ENCODE measurements at places on chromosomes 13 and 19.
A peak's percentile ranks its signal among the peaks of the same experiment; 100 is the strongest.

DNA sequence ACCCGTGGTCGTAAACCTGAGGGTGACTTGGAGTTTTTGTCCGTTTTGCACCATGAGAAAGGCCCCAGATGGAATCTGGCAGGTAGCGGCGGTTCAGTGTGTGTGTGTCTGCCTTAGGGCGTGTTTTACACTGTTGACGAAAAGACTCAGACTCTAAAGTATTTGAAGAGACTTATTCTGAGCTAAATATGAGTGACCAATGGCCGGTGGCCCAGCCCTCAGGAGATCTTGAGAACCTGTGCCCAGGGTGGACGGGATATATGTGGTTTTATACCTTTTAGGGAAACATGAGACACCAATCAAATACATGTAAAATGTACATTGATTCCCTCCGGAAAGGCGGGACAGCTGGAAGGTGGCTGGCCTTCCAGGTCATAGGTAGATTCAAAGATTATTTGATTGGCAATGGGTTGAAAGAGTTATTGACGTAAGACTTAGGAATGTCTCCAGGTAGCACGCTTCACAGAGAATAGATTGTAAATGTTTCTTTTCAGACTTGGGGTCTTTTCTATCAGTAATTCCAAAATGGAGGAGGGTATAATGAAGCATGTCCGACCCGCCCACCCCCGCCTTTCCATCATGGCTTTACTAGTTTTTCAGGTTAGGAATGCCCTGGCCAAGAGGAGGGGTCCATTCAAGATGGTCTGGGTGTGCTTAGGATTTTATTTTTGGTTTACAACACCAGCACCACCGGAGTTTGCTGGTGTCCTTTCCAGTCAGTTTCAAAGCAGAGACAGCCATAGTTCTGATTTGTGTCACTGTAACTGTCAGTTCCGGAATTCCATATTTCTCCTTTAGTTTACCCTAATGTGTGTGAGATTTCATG lies 1.0 kb upstream of the ZNF529 start:
- no peak for DNase-seq

DNA sequence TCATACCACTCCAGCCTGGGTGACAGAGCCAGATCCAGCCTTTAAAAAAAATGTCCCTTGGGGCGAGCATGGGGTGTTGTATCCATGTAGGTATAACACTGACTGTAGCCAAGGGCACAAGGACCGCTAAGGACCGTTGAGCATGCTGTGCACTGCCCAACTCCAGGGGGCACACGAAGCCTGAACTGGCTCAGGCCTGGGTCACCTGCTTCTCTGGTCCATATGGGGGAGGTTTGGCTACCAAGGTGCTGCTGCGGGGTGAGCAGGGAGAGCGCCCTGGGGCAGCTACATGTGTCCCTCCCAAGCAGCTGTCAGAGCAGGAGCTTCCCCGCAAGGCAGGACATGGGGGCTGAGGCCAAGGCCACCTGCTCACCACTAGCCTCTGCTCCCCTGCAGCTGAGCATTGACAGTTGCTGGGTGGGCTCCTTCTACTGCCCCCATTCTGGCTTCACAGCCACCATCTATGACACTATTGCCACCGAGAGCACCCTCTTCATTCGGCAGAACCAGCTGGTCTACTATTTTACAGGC lies 16.3 kb downstream of the CATSPERG start:
- no peak for DNase-seq

DNA sequence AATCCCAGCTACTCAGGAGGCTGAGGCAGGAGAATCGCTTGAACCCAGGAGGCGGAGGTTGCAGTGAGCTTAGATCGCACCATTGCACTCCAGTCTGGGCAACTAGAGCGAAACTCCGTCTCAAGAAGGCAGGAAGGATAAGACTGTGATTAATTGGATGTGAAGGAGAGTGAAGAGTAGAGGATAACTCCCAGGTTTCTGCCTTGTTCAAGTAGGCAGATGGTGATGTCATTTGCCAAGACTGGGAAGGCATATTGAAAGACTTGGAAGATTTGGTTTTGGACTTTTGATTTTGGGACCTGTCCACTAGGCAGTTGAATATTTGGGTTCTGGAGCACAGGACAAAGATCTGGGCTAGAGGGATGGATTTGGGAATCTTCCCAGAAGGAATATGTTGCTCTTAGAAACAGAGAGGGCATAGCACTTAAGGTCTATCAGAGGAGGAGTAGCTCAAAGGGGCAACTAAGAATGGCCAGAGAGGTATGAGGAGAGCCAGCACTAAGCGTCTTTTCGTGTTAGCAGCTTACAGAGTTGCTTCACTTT lies 20.0 kb downstream of the GARRE1 start:
- DNase-seq, result no peak

GRCh38 chr19:35484252-35485036 lies 5.8 kb downstream of the KRTDAP start:
- no peak for DNase-seq

DNA sequence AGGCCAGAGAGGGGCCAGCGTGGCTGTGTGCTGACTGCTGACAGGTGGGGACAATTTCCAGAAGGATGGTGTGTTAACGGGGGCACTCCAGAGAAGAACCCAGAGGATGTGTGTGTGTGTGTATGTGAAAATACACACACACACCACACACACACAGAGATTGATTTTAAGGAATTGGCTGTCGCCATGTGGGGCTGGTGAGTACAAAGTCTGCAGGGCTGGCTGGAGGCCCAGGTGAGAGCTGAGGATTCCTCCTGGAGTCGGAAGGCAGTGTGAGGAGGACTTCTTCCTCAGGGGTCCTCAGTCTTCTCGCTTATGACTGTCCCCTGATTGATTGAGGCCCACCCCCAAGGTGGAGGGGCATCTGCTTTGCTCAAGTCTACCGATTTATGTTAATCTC lies 7.6 kb upstream of the GJB6 start:
- DNase-seq, result no peak

GRCh38 chr19:7926021-7926726 lies at the start of gene CTXN1:
CTXN1 (minus strand) TSS chr19:7926135; CDS start chr19:7925538, 597 bp downstream.
- DNase-seq, result peak; percentile 57

DNA sequence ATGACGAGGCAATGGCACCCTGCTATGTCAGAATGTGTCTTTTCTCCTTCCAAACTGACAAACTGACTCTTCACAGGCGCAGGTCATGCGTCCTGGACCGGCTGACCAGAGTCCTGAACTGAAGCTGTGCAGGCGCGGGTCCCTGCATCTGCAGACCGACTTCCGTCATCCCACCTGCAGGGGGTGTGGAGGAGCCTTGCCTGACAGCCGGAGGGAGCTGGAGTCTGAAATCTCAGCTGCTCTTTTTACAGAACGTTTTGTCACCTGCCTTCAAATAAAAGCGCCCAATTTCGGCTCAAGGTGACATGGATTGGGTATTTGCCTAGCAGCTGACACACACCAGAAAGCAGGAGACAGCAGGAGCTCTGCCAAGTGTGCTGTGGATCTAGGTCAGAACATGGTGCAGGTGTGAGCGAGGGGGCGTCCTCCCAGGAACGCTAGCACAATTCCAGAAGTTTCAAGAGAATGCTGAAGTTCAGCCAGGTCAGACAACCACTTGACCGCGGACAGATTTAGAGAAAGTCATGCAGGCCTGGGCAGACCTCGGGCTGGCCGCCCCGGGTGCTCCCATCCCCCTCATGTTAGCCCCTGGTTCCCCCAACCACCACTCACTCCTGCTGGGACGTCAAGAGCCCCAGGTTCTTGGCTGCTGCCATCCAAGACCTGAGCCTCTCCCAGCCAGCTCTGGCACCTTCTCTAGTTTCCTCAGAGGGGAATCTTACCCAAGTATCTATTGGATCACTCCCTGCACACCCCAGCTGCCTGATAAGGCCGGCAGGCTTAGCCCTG lies 32.8 kb downstream of the ELL start:
- no peak for DNase-seq

DNA sequence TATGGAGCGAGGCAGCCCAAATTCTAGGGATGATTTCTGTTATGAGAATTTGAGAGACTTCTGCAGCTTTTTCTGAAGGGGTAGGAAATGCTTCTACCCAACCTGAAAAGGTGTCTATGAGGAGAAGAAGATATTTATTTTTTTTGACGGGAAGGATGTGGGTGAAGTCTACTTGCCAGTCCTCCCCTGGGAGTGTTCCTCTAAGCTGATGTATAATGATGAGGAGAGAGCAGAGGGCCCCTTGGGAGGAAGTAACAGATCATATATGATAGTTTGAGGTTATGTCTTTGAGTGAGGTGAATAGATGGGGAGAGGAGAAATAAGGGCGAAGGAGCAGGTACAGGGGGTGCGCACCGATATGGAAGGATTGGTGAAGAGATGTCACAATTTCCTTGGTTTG lies 910.6 kb upstream of the SLITRK5 start:
- DNase-seq, result no peak

DNA sequence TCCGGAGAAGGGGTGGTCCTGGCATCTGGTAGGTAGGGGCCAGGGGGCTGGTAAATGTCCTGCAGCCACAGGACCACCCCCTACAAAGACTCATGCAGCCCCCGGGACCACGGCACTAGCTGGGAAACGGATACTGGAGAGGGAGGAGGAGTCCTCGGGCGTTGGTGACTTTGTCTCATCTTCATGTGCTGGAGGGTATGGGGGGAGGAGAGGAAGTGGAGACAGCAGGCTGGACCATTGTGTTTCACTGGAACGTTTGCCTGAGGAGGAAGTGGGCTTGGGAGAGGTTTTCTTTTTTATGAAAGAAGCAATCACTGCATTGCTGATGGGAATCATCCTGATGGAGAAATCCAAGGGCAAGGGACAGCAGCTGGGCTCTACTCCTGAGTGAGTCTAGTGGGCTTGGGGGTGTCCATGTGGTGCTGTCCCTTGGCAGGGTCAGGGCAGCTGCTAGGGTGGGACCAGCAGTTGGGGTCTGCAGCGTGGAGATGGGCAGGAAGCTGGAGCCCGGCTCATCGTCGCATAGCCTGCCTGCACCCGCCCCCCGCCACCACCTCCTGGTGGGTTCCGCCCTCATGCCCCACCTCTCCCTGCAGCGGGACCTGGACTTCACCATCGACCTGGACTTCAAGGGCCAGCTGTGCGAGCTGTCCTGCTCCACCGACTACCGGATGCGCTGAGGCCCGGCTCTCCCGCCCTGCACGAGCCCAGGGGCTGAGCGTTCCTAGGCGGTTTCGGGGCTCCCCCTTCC lies 1.7 kb upstream of the ADM5 start:
- no peak for DNase-seq

- DNase-seq, result peak; percentile 26
Observed at GRCh38 chr13:32538143-32538620, 413 bp downstream of the N4BP2L2 start.

DNA sequence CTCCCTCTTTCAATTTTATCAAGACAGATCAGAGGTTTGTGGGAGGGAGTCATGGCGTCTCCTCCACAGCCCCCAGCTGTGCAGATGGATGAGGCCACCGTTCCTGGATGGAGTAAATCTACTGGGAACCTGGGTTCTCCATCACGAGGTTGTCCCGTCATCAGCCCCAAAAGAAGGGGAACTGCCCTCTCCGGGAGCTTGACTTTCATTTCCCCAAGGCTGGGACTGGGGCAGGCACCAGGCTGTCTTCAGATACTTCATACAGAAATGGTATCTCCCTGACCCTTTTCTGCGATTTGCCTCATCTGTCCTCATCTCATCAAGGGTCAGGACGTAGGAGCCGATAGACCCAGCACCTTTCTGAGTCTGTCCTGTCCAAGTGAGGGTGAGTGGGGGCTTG lies 9.8 kb downstream of the LILRB2 start:
- no peak for DNase-seq

DNA sequence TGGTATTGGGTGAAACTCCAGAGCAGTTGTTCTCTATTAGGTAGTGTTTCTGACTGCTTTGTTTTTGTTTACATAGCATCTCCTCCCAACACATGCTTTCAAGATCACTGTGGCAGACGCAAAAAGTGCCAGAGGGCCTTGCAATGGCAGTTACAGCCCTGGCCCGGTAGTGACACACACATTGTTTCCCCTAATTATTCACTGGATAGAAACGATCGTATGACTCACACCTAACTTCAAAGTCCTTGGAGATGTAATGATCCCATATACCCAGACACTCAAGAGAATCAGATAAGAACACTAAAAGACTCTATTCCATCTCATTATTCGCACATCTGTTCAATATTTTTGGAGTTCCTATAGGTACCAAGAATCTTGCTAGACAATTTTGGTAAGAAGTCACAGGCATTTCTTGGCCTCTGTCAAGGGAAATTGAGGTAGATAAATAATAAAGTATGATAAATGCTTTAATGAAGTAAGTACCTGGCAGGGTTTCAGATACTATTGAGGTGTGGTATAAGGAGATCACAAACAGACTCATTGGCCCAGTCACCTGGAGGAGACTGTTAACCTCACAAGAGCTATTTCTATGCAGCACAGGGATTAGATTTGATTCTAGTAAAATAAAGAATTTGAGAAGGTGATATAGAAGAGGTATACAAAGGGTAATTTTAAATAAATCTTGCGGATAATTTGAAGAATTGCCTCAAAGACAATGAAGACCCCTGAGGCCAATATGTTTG lies 485.3 kb downstream of the SLITRK6 start:
- peak; percentile 48 for DNase-seq

GRCh38 chr13:102033857-102034331 lies 368.0 kb downstream of the FGF14 start:
- no peak for DNase-seq

GRCh38 chr19:35013820-35014754 lies 14.0 kb downstream of the GRAMD1A start:
- DNase-seq, result no peak

- DNase-seq, result no peak
Observed at GRCh38 chr19:7502552-7502951, 13.4 kb upstream of the ZNF358 start.

DNA sequence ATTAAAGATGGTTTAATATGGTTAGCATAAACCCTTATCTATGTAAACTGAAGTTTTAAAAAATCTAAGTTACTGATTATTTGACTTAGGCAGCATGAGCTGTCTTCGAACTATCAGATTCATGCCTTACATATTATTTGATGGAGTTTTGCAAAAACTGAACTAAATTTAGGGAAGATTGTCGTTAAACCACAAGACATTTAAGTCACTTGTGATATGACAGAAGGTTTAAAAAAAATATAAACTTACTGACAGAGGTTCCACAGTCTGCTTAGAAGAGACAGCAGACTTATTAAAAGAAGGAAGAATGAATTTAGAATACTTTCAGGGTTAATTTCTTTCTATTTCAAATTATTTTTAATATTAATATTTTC lies 110.9 kb upstream of the FRY start:
- no peak for DNase-seq

DNA sequence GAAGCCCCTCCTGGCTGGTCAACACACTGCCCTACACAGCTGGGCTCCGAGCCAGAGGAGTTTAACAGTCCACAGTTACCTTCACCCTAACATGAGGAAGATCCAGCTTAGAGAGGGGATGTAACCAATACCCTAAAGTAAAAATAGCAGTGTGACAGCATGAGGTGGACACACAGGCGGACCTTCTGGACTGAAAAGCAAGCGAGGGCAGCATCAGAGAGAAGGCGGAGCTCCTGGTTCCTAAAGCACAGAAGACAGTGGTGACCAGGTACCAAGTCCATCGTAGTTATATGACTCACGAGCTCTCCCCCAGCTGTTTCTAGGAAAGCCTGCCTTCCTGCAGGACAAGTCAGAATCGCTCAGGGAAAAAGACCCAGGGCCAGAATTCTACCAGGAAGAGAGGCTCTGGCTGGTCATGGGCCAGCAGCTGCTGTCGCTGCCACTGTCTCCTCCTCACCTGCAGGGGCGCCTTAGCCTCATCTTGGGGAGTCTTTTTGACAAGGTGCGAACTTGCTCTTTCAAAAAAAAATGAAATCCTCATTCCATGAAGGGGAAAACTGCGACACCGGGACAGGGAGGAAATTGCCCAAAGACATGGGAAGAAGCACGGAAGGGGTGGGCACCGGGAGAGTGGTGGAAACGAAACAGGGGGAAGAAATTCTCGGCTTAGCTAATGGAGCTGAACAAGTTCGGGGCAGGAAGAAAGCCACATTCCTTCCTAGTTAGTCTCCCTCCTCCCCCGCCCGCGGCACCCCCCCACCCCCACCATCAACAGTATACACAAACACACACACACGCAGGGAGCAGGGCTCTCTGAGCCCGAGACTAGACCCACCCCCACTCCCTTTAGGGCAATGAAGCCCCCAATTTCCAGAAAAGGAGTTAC lies 1.7 kb downstream of the ELL start:
- DNase-seq, result peak; percentile 78

All from fibroblast of skin of abdomen (primary cell).